Fibroblast of skin of right quadriceps (primary cell): ENCODE measurements at places on chromosomes 1 and 21.

- DNase-seq = no peak
These were observed 841 bp downstream of the CENPF start for GRCh38 chr1:214603819-214604252.

- no peak for DNase-seq
These were observed 3.8 kb downstream of the B4GALT2 start for GRCh38 chr1:43982808-43983207.

- DNase-seq = no peak
These were observed 136.7 kb downstream of the FCRL5 start for GRCh38 chr1:157415661-157416060.

DNA sequence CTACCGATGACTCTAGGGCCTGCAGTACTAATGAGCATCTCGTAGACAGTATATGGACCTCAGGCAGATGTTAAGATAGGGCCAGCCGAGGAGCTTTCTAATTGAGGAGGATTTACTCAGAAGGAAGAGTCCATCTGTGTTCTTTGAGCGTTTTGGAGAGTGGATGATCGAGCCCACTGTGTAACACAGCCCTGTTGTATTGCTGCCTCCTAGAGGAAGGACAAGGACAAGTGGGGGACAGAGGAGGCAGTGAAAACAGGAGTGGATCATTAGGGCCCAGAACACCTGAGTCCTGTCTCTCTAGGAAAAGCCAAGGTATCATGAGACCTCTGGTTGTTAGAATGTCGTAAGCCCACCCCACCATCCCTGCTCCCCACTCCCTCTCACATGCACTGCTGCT is 62.9 kb downstream of the TBX19 start:
- no peak for DNase-seq

DNA sequence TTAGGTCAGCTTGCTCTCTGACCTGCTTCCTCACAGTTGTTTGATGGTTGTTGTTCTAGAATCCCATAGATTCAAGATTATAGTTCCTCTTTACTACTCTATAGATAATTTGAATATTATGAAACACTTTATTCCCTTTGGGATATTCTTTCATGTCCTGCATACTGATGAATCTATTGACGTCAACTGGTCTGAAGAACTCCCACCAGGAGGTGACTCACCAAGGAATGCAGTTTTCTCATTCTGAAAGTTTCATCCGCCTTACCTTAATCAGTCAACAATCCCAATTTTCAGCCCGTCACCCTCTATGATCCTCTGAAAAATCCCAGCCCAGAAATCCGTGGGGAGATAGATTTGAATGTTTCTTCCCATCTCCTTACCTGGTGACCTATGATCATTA is 834.1 kb upstream of the PRMT6 start:
- peak; percentile 48 for DNase-seq

GRCh38 chr21:43613755-43614638 is 45.3 kb downstream of the HSF2BP start:
- DNase-seq = peak; percentile 60

DNA sequence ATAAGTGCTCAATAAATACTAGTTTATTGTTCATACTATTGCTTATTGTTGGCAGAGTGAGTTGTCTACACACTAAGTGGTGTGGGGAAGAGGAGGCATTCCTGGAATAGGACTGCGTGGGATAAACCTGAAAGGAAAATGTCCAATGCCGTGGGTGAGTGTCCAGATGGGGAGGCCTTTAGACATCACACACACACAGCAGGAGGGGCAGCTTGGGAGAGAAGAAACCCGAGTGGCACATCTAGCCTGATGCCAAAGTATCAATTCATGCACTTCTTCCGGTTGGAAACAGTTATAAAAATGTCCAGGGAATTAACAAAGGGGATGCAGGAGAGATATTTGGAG is 27.3 kb downstream of the CCN1 start:
- DNase-seq = peak; percentile 31

- DNase-seq = no peak
These were observed 308.0 kb upstream of the B3GALT2 start for GRCh38 chr1:193494368-193494767.

- no peak for DNase-seq
These were observed 8.8 kb downstream of the CDA start for GRCh38 chr1:20597650-20598049.

GRCh38 chr1:201169971-201170532 is 15.8 kb upstream of the TMEM9 start:
- no peak for DNase-seq

DNA sequence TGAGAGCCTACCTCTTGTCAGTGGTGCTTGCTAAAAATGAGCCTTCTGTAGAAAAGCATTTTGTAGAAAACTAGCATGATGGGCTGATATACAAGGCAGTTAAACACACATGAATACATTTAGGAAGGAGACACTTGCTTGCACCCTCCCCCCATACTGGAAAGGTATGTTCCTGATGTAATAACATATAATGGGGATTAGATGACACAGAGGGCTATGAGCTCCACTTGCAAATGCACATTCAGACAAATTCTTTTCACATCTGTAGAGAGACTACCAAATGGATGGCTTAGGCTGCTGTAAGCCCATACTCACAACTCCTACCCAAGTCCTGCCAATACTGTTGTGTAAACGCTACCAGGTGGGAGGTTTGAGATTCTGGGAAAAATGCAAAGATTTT is 634.0 kb downstream of the SMYD3 start:
- peak; percentile 84 for DNase-seq

- no peak for DNase-seq
These were observed 29.8 kb upstream of the CACYBP start for GRCh38 chr1:174969977-174970376.

DNA sequence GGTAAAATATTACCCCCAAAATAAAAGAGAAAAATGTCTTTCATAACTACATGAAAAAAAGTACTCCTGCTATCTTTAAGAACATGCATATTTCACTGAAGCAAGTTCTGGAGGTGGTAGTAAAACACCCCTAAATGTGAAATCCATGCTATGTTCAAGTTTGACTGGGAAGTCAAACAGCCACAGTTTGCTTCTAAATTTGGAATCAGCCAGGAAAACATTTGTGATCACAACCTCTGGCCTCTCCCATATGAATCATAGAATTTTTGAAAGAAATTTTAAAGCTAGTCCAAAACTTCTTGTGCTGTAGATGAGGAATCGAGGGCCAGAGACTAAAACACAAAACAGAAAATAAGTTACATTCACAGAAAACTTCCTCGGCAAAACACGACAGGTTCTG is 6.6 kb downstream of the SORT1 start:
- DNase-seq = peak; percentile 43

GRCh38 chr1:162094723-162095122 is 25.2 kb downstream of the NOS1AP start:
- no peak for DNase-seq

- DNase-seq = no peak
These were observed 256.1 kb upstream of the DPYD start for GRCh38 chr1:98176936-98177335.

GRCh38 chr1:207097871-207098324 is 6.1 kb upstream of the C4BPA start:
- no peak for DNase-seq

- DNase-seq = peak; percentile 7
These were observed 1754.2 kb downstream of the BRINP3 start for GRCh38 chr1:188723332-188724020.

- peak; percentile 56 for DNase-seq
These were observed 121.0 kb downstream of the LRRC40 start for GRCh38 chr1:70084314-70084915.

GRCh38 chr1:119721896-119722295 is 10.2 kb downstream of the PHGDH start:
- DNase-seq = no peak

GRCh38 chr21:15795533-15795932 is 65.8 kb downstream of the USP25 start:
- DNase-seq = no peak

- no peak for DNase-seq
These were observed 7.0 kb downstream of the ENSA start for GRCh38 chr1:150622303-150622975.

DNA sequence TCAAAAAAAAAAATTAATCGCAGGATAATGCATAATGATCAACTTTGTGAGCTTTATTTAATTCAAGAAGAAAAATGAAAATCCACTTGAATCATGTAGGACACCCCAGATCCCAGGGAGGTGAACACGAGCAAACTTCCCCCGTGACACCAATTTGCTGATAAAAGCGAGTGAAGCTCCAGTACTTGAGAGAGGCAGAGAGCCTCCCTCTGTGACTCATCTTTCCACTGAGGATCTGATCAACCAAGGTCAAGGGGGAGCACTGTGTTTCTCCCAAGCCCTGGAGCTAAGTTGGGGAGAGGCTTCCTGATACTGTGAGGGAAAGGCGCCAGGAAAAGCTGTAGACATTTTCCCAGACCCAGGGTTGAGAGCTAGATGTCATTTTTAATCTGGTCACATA is 160.9 kb downstream of the SLC44A5 start:
- DNase-seq = no peak

GRCh38 chr1:156964441-156964840 is 44.0 kb downstream of the LRRC71 start:
- DNase-seq = peak; percentile 40

GRCh38 chr1:33420870-33421775 is 9.8 kb downstream of the PHC2 start:
- peak; percentile 71 for DNase-seq

DNA sequence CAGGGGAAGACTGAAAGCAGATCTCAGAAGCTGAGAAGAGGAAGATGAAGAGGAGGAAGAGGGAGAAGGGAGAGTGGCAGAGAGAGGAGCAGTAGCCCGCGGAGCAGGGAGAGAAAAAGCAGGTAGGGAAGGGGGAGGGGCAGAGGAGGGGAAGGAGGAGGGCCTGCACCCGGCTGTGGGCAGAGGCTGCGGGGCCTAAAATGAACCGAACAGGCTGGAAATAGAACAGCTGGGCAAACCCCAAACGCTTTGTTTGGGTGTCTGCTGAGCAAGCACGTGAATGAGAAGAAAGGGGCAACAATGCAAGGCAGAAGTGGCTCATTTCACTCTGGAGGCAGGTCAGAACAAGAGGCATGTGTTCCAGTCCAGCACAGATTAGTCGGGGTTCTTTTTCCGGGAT is 33.5 kb downstream of the KCNC4 start:
- no peak for DNase-seq

DNA sequence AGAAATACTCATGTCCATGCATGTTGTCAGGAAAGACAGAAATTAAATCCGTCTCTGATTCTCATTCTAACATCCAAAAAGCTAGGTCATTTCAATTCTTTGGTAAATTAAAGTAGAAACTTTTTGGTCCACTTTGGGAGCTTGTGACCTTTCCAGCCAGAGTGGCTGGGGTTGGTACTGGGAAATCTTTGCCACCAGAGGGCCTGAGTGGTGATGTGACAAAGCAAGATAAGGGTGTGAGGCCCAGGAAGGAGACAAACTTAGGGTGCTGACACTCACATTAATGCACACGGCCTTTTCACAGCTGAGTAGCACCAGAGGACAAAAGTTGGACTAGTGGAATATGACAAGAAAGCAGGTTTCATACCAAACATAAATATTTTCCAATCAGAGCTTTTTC is 144.3 kb downstream of the DNM3 start:
- DNase-seq = no peak

GRCh38 chr1:96206451-96206850 is 515.1 kb upstream of the PTBP2 start:
- no peak for DNase-seq

DNA sequence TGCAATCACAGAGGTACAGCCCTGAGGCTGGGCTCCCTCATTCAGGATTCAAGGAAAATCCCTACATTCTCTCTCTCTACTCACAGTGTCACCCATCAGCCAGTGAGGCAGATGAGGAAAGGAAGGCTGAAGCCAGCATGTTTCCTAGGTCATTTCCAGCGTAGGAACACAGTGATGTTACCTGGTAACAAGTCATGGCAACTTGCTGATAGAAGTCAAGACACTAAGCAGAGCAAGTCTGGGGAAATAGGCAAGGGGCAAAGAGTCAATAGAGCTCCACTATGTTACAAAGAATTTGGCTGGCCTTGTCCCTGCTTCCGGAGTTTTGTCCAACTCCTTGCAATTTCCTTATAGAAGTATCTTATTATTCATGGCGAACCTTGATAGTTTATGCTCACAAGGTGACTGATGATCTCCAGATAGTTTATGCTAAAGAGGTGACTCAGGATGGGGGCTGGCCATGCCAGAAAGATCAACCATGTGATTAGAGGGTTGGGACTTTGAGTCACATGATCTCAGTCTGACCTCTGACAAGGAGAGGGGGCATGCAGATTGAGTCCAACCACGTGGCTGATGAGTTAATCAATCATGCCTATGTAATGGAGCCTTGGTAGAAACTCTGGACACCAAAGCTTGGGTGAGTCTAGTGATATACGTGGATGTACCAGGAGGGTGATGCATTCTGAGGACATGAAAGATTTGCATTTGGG is 51.1 kb downstream of the SUSD4 start:
- DNase-seq = no peak

GRCh38 chr1:184941735-184942134 is 32.6 kb downstream of the NIBAN1 start:
- DNase-seq = no peak

GRCh38 chr1:30307182-30307581 is 416.2 kb downstream of the MATN1 start:
- no peak for DNase-seq

DNA sequence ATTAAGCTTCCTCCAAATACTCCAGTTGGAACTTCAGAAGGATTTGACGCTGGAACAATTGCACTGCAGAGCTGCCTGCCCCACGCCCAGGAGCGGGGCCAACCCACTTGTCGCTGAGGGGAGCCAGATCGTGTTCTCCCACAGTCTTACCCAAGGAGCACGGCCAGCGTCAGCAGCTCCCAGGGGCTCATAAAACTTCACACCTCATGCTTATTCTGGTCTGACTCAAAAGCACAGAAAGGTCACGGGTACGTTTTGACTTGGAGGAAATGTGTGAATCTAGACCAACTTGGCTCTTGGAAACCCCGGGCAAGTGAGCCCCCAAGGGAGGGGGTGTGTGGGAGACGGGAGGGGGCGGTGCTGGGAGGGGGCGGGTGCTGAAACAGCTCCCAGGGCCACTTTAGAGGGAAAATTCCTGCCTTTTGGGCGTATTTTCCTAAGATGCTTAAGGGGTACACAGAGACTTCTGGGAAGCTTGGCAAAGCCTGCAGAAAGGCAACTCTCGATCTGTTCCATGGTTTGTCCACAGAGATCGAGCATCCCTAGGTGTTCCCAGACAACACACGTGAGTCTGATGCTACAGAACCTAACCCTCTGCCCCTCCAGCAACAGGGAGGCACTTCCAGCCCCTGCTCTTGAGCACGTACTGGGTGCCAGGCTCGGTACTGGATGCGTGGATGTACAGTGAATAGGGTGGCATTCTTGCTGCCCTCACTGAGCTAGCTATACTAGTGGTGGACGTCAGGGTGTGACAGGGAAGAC is 98.9 kb downstream of the DHRS3 start:
- peak; percentile 56 for DNase-seq

- no peak for DNase-seq
These were observed 168.5 kb upstream of the IRF2BP2 start for GRCh38 chr1:234778221-234779159.

- DNase-seq = no peak
These were observed 27.3 kb downstream of the FOXO6 start for GRCh38 chr1:41388510-41388909.

GRCh38 chr1:25504706-25505595 is 38.5 kb upstream of the LDLRAP1 start:
- peak; percentile 73 for DNase-seq

- DNase-seq = no peak
These were observed 116.9 kb downstream of the KCNK1 start for GRCh38 chr1:233730809-233731208.
